Endodermal cell (in vitro differentiated cells): ENCODE measurements at places on chromosomes 13 and 19. TPM values are rescaled to one million over a fixed set of nuclear protein-coding genes. Genes with fewer than 3 reads are reported as not detected.
A peak's percentile ranks its signal among the peaks of the same experiment; 100 is the strongest.

- DNase-seq: peak; percentile 94
- H3K4me3 ChIP-seq: no peak overlapping the region
- no peaks in the 10 kb centered on the region for H3K4me1 ChIP-seq
- peaks cover 11% of the 10 kb centered on the region for H3K27me3 ChIP-seq
- H3K27ac ChIP-seq: no peak overlapping the region
These were observed 20.4 kb downstream of the LMTK3 start for GRCh38 chr19:48490981-48491792.

Gene USHBP1
- 3.8 and 4.1 TPM in 2 replicates for total RNA-seq

GRCh38 chr19:56324436-56324835 lies 9.8 kb upstream of the ZSCAN5A start:
- H3K4me3 ChIP-seq: no peak overlapping the region
- no peaks in the 10 kb centered on the region for H3K27me3 ChIP-seq
- H3K27ac ChIP-seq: no peak overlapping the region
- H3K36me3 ChIP-seq: no peaks in the 10 kb centered on the region
- no peaks in the 10 kb centered on the region for H3K4me1 ChIP-seq

DNA sequence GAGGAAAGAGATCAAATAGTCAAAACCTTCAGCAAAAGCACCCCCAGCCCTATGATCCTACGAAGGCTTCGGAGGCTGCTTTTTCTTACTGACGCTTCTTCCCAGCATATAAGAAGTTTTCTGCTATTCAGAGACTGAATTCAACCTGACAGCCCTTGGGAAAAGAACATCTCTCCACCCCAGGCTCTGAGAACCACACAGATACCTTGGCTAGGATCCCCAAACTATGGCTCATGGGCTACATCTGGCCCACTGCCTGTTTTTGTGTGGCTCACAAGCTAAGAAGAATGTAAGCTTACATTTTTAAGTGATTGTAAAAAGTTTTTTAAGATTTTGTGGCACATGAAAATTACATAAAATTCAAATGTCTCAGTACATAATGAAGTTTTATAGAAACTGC lies 3.0 kb downstream of the SLC15A1 start:
- H3K36me3 ChIP-seq: no peaks in the 10 kb centered on the region
- H3K27ac ChIP-seq: no peak overlapping the region
- H3K27me3 ChIP-seq: peaks cover 42% of the 10 kb centered on the region
- DNase-seq: no peak
- H3K4me1 ChIP-seq: no peaks in the 10 kb centered on the region
- no peak overlapping the region for H3K4me3 ChIP-seq

DNA sequence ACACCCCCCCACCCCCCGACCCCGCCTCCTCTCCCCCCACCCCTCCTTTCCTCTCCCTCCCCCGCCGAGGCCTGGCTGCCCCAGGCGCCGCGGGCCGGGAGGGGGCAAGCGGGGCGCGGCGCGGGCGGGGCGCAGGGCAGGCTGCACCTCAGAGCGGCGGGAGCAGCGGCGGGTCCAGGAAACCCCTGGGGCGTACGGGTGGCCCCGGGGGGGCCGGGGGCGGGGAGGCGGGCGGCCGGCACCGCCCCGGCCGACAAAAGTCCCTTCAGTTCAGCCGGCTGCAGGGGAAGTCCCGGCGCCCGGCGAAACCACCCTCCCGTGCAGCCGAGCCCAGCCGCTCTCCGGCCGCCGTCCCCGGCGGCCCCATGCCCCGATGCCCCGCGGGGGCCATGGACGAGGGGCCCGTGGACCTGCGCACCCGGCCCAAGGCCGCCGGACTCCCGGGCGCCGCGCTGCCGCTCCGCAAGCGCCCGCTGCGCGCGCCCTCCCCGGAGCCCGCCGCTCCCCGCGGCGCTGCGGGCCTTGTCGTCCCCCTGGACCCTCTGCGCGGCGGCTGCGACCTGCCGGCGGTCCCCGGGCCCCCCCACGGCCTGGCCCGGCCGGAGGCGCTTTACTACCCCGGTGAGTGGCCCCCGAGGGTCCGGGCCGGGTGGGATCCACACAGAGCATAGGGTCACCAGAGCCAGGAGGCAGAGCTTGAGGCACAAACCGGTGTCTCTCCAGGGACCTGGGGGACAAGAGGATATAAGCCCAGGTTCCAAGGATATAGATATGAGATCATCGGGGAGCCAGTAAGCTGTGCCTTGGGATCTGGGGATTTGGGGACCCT lies at the start of gene BCL3:
TSS of gene BCL3 (plus strand) at position 283 of the 829 bp plus-strand sequence. CDS start at position 366, 83 bp downstream.
- no peaks in the 10 kb centered on the region for H3K36me3 ChIP-seq
- DNase-seq: peak; percentile 66
- no peaks in the 10 kb centered on the region for H3K4me1 ChIP-seq
- H3K4me3 ChIP-seq: peak within 1 kb of the TSS; percentile 81

- no peaks in the 10 kb centered on the region for H3K4me1 ChIP-seq
- H3K4me3 ChIP-seq: no peak overlapping the region
- DNase-seq: no peak
- H3K36me3 ChIP-seq: no peaks in the 10 kb centered on the region
- H3K27ac ChIP-seq: no peak overlapping the region
These were observed 804.6 kb downstream of the SLITRK6 start for GRCh38 chr13:84994582-84994981.

Gene SERP2
- total RNA-seq: 2.4 to 3.5 TPM (median 2.8 TPM) in 3 replicates

DNA sequence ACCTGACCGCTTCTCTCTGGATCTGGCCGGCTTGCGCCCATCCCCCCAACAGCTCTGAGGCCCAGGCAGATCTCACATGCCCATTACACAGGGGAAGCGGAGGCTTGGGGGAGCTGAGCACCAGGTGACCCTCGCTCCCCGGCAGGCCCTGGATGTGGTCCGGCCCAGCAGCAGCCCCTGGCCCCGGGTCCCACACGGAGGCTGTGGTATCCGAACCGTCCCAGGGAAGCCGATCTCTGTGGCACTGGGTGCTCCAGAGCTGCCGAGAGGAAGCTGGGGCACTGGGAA lies 27.7 kb downstream of the SBNO2 start:
- H3K27me3 ChIP-seq: no peaks in the 10 kb centered on the region
- peaks cover 6% of the 10 kb centered on the region for H3K36me3 ChIP-seq
- H3K4me3 ChIP-seq: no peak overlapping the region

- no peaks in the 10 kb centered on the region for H3K36me3 ChIP-seq
- no peak for DNase-seq
- H3K4me3 ChIP-seq: no peak overlapping the region
- no peak overlapping the region for H3K27ac ChIP-seq
- peaks cover 35% of the 10 kb centered on the region for H3K27me3 ChIP-seq
These were observed 74.3 kb upstream of the LRCH1 start for GRCh38 chr13:46478651-46479050.

DNA sequence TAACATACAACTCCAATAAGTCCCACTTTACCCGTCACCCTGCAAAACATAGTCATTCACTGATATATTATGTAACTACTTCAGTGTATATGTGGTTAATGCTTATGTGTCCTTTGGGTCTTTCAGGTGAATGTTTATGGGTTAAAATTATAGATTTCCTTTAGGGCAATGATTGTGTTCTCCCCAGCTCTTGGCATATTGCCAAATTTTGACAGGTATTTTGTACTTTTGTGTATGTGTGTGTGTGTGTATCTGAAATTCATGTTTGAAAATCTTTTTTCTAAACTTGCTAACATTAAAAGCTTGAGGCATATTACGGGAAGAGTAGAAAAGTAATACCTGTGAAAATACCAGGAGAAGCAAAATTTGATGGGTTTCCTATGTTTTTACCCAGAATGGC lies 8.2 kb downstream of the CDK8 start:
- DNase-seq: no peak
- no peaks in the 10 kb centered on the region for H3K4me1 ChIP-seq
- no peaks in the 10 kb centered on the region for H3K36me3 ChIP-seq
- H3K27me3 ChIP-seq: no peaks in the 10 kb centered on the region
- H3K27ac ChIP-seq: no peak overlapping the region

Gene ZNF628
- total RNA-seq: 7.3 to 9.9 TPM (median 9.3 TPM) in 3 replicates

Gene RPS5
- total RNA-seq: 896 to 1,014 TPM (median 913 TPM) in 3 replicates

Gene KIR2DL3
- total RNA-seq: not detected in 2 replicates

Gene SLC8A2
- 2.1 and 2.5 TPM in 2 replicates for total RNA-seq

DNA sequence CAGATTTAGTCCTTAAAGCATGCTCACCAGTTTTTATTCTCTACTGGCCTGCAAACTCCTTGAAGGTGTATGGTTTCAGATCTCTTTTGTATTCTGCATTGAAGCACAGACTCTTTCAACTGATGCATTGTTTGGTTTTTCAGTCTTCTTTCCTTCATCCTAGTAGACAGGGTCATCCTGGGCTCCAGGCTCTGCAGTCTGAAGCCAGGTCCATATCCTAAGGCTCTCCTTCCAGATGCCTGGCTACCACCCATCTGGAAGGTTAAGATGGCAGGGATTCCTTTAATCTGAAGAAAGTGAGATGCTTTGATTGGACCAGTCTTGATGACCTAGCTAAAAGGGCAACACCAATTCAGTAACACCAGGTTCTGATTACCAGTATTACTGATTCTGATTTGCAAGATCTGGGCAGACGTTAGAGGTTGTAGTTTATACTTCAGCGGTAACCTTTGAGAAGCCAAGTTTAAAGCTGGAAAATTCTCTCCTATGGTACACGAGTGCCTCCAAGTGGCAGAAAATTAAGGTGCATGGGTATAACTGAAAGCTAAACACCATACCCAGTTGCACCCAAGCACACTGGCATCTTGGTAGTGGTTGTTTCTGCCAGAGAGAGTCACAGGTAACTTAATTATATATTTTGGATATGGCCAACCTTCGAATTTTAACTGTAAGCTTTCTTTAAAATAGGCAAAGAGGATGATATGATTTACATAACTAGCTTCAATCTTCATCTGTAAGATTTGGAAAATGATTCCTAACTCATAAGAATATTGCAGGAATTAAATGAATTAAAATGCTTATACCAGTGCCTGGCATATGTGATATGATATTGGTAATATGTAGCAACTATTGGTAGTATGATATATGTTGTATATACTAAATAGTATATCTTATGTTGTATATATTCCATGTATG lies 1651.9 kb upstream of the MIR17HG start:
- no peak overlapping the region for H3K4me3 ChIP-seq
- H3K27ac ChIP-seq: no peak overlapping the region
- H3K27me3 ChIP-seq: no peaks in the 10 kb centered on the region
- peak; percentile 88 for DNase-seq

Gene FGF21
- total RNA-seq: not detected in 2 replicates

GRCh38 chr13:70430256-70430655 lies 322.0 kb upstream of the KLHL1 start:
- no peaks in the 10 kb centered on the region for H3K27me3 ChIP-seq
- peaks cover 4% of the 10 kb centered on the region for H3K4me1 ChIP-seq
- no peak for DNase-seq
- H3K36me3 ChIP-seq: no peaks in the 10 kb centered on the region
- no peak overlapping the region for H3K27ac ChIP-seq

- H3K27ac ChIP-seq: no peak overlapping the region
- no peaks in the 10 kb centered on the region for H3K36me3 ChIP-seq
- H3K4me1 ChIP-seq: peaks cover 3% of the 10 kb centered on the region
- H3K27me3 ChIP-seq: peaks cover 37% of the 10 kb centered on the region
- no peak overlapping the region for H3K4me3 ChIP-seq
These were observed 3.8 kb upstream of the FGF14 start for GRCh38 chr13:102405499-102406100.

Gene SLITRK5
- total RNA-seq: 1.6 to 2.5 TPM (median 1.7 TPM) in 3 replicates

DNA sequence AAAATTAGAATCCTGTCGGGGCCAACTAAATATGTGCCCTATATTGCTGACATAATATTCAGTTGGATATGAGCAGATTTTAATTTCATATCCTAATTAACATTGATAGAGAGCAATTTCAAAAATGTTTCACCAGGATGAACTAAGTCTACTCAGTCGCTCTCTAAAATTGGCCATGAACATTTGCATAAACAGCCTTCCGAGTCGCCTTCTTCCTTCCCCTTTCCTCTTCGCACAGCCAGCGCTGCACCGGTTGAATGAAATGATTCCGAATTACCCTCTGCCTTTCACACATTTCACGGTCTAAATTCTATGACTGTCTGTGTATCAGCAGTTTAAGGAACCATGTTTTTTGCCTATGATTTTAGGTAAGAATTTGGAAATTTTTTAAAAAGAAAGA lies 413.7 kb downstream of the LIG4 start:
- H3K4me3 ChIP-seq: no peak overlapping the region
- H3K27ac ChIP-seq: no peak overlapping the region
- no peaks in the 10 kb centered on the region for H3K4me1 ChIP-seq
- no peak for DNase-seq
- no peaks in the 10 kb centered on the region for H3K27me3 ChIP-seq
